ENCODE measurements at places on chromosomes 7 and 10.
A peak's percentile ranks its signal among the peaks of the same experiment; 100 is the strongest.

DNA sequence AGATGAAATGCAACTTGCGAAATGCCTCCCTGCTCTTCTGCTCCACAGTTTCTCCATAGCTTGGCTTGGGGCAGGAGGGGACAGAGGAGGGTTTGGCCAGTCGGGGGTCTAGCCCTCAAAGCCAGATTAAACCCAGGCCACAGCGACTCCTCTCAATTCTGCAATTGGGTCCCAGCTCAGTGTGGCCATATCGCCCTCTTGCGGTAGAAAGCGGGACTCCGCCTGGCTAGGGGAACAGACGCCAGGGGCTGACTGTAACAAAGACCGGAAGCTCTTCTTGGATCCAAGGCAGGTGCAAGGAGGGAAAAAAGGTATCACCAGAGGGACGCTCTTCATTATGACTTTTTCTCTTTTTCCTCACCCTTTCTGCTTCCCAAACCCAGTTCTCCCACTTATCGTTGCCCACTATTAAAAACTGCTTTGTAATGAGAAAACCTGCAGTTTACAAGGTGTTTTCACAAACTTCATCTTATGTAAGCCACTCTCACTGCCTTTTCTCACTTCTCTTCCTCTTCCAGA is 36.6 kb upstream of the TNPO3 start:
- peak; percentile 73 for DNase-seq

- DNase-seq: no peak
These were observed 56.4 kb downstream of the MYPN start for GRCh38 chr10:68165643-68166042.

- no peak for DNase-seq
These were observed 412.1 kb downstream of the SUGCT start for GRCh38 chr7:40546616-40547501.

DNA sequence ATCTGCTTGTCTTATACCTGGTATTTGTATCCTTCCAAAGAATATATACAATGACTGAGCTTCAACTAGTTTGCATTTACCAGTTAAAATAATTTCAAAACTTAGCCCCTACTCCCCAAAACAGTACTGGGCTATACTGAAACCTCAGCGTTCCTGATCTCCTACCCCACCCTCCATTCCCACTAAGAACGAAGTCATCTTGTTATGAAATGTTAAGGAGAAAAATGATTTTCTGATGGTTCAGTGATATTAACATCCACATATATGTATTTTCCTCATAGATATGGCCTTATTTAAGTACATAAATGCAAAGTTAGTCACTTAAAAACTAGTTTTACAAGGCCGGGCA is 28.9 kb upstream of the ANAPC16 start:
- DNase-seq: no peak

DNA sequence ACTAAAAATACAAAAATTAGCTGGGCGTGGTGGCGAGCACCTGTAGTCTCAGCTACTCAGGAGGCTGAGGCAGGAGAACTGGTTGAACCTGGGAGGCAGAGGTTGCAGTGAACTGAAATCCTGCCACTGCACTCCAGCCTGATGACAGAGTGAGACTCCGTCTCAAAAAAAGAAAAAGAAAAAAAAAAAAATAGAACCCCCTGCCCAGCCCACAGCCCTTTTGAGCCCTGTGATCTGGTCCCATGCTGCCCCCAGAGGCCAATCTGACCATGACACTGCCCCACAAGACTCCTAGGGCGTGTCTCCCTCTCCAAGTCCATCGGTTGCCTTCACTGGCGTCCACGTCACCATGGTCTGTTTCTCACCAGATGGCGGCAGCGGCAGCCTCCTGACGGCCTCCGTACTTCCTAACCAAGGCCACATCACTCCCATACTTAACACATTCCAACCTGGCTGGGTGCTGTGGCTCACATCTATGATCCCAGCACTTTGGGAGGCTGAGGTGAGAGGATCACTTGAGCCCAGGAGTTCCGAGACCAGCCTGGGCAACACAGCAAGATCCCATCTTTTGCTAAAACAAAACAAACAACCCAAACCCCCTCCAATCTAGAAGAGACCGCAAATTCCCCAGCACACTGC is 18.0 kb downstream of the STX1A start:
- DNase-seq: no peak

GRCh38 chr7:45027774-45028114 is 27.7 kb downstream of the CCM2 start:
- DNase-seq: no peak

GRCh38 chr7:82665966-82666507 is 222.5 kb upstream of the CACNA2D1 start:
- DNase-seq: no peak

- DNase-seq: no peak
These were observed 65.7 kb upstream of the FZD8 start for GRCh38 chr10:35707642-35708425.

- no peak for DNase-seq
These were observed 116.0 kb upstream of the PDLIM1 start for GRCh38 chr10:95406651-95407280.

DNA sequence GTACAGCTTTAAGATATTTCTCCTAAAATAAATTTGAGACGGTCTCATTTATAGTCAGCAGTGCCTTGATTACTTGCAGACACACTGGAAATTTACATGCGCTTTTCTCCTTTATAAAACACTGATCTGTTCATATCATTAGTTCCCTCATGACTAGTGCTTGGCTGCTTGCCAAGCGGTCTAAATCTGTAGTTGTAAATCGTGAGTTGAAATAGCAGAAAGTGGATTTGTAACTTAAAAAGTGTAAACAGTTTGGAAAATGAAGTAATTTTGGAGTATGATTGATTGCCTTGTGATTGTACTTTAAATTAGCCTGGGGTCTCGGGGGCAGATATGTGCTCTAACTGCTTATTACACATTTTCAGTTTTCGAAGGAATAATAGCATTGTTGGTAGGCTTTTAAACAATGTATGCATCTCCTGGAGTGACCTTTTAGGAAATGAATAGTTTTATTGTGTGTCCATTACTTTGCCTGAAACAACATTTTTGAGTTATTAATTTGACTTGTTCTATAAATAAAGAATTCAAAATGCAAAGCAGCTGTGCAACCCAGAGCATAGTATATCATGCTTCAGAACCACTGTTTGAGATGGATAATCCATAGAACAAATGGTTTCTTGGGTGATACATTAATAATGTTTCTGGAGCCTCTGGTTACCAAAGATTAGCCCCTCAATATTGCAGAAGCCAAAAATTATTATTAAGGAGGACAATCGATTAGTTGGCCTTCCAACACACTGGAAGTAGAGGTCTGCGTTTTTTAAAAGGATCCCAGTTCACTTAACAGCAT is 73.3 kb downstream of the ARID5B start:
- no peak for DNase-seq

GRCh38 chr10:78944723-78945312 is 123.9 kb upstream of the ZMIZ1 start:
- DNase-seq: no peak

DNA sequence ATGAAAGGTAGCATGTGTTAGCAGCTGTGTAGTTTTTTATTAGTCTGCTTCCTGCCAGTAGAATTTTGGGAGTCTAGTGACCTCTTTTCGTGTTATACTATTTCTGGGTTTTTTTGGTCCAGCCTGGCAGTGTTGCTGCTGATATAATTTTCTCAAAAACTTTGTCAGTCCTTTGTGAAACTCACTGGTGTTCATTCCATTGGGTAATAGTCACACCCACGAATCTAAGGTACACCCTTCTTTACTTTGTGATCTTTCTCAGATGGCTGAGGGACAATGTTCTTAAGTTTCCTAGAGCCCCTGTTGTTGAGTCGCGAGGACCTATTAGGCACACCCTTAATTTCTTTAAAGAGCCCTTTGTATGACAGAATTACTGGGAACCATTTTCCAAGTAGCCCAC is 52.3 kb downstream of the TPST1 start:
- no peak for DNase-seq

DNA sequence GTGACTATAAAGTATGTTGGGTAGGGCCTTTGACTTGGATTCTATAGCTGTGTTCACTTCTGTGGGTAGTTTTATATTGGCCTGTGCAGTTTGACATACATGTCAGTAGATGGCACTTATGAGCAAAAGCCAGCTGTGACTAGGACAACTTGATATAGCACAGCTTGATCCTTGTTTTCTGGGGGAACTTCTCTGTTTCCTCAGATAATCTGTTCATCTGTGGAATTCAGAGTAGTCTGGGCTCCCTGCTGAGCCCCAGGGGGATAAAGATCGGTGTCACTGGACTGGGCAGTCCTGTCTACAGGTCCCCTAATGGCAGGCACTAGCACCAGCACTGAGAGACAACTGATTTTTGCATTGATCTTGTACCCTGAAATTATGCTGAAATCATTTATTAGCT is 25.4 kb downstream of the CYP2C9 start:
- DNase-seq: no peak

GRCh38 chr10:113313048-113313602 is 239.7 kb upstream of the HABP2 start:
- DNase-seq: no peak

- DNase-seq: no peak
These were observed 79.1 kb upstream of the KCNMA1 start for GRCh38 chr10:77716458-77717317.

DNA sequence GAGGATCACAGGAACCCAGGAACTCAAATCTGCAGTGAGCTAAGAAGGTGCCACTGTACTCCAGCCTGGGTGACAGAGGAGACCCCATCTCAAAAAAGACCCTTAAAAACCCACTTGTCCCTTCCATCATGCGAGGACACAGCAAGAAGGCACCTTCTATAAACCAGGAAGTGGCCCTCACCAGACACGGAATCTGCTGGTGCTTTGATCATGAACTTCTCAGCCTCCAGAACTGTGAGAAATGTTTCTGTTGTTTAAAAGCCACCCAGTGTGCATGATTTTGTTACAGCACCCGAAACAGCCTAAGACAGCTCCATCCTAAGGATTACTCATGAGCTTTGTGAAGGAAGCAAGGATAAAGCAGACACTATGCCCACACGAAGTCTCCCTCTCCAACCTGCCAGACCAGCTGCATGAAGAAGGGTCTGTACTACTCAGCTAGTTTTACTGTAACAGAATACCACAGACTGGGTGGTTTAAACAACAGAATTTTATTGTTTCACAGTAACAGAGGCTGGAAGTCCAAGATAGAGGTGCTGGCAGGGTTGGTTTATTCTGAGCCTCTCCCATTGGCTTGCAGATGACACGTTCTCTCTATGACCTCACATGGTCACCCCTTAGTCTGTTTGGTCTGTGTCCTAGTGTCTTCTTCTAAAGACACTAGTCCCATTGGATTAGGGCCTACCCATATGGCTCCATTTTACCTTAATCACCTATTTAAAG is 13.7 kb downstream of the VIM start:
- no peak for DNase-seq

GRCh38 chr10:69409968-69410367 is 6.8 kb downstream of the TACR2 start:
- no peak for DNase-seq

- no peak for DNase-seq
These were observed 255.4 kb upstream of the LRGUK start for GRCh38 chr7:133871757-133872156.

DNA sequence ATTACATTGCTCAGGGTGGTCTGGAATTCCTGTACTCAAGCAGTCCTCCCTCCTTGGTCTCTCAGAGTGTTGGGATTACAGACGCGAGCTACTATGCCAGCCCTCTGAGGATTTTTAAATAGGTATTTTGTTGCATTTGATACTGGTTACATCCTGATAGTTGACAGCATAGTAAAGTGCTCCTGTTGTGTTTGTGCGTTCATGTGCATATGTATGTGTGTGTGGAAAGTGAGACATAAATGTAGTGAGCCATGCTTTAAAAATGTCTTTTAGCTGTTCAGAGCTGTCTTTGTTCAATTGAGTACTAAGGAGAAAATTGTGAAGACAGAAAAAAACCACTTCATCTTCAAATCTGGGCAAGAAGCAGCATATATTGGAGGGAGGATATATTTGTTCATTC is 27.8 kb downstream of the ZNRF2 start:
- no peak for DNase-seq

DNA sequence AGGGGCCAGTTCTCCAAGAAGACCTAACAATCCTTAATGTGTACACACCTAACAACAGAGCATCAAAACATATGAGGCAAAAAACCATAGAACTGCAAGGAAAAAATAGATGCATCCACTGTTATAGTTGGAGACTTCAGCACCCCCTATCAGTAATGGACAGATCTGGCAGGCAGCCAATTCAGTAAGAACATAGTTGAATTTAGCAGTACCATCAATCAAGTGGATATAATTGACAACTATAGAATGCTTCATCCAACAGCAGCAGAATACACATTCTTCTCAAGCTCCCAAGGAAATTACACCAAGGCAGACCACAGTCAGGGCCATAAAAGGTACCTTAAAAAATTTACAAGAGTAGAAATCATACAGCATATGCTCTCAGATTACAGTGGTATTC is 42.2 kb downstream of the POLL start:
- DNase-seq: no peak

DNA sequence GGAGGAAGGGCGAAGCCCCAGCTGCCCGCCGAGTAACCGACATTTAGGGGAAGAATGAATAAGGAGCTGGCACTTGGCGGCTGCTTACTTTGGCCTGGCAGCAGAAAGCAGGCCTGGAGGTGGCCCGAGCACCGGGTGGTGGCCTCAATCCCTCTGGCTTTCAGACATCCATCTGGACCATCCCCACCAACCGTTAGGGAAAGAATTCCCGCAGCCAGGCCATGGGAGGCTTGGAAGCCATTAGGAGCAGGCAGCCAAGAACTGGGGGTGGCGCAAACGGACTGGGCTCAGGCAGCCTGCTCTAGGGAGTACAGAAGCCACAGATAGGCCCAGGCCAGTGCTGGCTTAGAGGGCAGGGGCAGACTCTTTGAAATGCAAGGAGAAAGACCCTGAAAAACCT is 132.7 kb downstream of the NEURL1 start:
- DNase-seq: no peak

DNA sequence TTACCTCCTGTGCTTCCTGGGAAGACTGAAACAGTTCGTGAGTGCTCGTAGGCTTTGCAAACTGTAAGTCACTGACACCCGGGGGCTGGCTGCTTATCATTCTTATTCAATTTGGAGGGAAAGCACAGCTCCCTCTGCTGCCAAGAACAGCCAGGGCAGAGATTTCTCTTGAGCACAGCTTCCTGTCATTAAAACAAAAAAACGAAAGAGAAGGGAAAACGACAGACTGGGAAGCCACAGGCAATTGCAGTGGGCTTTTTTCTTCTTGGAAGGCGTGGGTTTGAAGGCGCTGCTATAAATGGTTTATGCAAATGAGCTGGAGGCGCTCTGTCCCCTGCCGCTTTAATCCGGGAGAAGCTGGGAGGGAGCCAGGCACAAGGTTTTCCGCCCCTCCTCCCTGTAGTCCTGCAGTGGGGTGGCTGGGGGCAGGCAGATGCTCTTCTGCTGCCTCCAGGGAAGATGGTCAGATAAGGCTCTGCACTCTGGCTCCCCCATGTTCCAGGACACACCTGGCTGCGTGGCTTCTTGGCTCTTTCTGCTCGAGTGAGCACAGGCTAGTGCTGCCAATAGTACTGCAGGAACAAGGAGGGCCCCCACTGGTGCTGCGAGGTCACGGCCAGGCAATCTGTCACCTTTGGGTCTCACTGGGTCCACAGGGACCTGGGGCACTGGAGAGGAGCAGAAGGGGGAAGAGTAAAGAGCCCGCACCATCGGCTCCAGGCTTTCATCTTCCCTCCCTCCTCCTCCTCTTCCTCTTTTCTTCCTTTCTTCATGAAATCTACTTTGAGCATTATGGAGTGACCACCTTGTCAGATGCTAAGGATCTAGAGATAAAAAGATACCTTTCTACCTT is 49.5 kb downstream of the NEURL1 start:
- DNase-seq: no peak

- DNase-seq: no peak
These were observed 59.2 kb upstream of the OIT3 start for GRCh38 chr10:72834183-72834825.

- no peak for DNase-seq
These were observed 39.8 kb downstream of the ATOH7 start for GRCh38 chr10:68192113-68192512.

GRCh38 chr10:78866731-78867554 is 201.8 kb upstream of the ZMIZ1 start:
- DNase-seq: no peak
